ENCODE measurements at places on chromosomes 1 and 21.

GRCh38 chr21:36727866-36728265, 29.0 kb downstream of the SIM2 start:
- no peak for DNase-seq

- peak; percentile 32 for DNase-seq
Observed at GRCh38 chr21:42654179-42654912, 925 bp downstream of the PDE9A start.

- no peak for DNase-seq
Observed at GRCh38 chr21:45875416-45875760, 106.2 kb upstream of the COL6A1 start.

DNA sequence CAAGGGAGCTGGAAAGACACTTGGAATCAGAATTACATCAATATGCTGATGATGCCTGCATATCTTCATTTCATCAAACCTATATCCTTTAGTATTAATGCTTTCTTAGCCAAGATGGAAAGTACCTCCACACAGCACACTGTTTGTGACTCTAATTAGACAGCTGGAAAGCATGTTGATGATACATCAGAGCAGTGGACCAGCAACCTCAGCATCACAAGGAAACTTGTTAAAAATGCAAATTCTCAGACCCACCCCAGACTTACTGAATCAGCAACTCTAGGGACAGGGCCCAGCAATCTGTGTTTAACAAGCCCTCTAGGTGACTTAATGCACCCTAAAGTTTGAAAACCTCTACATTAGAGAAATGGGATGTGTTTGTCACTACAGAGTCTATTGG, 332.1 kb downstream of the DPYD start:
- DNase-seq: no peak

DNA sequence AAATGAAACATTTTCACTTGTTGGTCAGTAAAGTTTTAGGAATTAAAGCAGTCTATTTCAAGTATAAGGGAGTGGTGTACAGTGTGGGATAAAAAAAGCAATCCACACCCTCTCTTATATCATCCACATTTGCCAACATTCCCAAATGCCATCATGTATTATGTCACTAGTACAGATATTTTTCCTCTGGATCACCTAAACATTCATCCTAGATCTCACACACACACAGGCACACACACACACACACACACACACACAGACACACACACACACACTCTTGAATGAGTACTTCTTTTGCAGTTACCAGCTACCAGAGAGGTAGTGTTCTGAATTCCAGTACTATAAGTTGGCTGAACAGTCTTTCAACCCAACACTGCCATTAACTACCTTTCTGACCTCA, 1369.1 kb upstream of the ADGRL4 start:
- DNase-seq: no peak

DNA sequence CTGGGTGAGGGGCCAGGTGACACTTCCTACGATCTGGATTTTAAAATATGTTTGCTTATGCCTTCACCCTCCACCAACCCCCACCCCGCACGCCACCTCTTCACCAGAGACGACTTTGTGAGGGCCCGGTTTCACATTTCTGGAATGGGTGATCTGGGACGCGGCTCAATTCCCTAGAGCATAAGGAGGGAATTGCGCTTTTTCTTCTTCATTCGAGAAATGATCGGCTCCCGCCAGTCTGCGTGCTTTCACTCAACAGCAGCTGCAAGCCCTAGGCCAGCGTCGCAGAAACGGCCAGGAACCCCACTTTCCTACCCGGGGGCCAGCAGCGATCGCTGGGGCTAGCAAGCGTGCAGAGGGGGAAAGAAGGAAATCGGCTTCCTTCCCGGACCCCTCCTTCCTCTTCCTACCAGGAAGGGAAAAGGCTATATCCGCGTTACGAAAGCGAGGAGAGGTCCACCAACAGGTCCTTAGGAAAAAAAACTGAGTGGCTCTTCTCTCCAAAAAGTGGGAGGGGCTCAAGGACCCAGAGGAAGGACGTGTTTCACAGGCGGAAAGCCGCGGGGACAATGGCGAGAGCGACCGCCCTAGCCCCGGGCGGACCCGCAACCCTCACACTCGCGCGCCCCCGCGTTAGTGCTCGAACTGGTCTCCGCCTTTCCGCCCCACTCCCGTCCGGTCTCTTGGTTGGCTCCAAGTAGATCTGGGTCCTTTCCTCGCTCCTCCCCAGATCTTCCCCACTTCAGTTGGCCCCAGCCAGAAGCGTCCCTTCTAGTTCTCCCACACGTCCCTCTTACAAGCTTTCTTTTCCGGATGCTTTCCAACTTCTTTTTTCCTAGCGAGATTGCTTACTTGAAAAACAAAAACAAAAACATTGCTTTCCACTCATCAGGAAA, 1.1 kb upstream of the ADAMTS1 start:
- DNase-seq: no peak

DNA sequence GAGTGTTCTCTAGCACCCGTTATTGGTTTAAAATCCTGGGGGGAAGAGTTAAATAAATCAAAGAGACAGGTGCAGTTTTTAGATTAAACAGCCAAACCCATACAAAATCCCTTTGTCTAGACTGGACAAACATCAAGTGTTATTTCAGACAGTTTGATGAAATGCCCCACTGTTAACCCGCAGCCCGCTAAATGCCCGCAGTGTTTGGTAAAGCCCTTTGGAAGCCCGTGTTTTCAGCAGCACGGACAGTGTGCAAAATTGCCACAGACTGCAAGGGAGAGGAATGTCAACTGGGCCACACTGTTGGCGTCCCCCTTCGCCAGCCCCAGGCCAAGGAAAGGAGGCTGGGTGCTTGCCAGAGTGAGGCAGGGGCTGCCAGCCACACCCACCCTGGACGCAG, 26.6 kb downstream of the AJAP1 start:
- DNase-seq: no peak

DNA sequence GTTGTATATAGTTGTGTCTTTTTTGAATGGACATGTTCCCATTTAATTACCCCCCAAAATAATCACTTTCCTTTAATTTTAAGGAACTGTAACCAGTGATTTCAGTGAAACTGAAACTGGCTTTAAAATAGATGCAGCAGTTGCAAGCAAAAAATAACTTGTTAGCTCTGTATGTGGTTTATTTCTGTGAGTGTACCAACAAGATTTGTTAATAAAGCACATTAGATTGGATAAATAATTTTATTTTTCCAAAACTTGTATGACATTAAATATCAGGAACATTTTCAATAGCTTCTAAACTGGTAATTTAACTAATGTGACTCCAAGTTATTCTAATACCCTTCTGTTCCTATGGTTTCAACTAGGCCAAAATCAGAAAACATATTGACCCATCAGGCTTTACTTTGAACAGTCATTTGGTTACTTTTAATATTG, 184.3 kb upstream of the CACYBP start:
- DNase-seq: no peak

DNA sequence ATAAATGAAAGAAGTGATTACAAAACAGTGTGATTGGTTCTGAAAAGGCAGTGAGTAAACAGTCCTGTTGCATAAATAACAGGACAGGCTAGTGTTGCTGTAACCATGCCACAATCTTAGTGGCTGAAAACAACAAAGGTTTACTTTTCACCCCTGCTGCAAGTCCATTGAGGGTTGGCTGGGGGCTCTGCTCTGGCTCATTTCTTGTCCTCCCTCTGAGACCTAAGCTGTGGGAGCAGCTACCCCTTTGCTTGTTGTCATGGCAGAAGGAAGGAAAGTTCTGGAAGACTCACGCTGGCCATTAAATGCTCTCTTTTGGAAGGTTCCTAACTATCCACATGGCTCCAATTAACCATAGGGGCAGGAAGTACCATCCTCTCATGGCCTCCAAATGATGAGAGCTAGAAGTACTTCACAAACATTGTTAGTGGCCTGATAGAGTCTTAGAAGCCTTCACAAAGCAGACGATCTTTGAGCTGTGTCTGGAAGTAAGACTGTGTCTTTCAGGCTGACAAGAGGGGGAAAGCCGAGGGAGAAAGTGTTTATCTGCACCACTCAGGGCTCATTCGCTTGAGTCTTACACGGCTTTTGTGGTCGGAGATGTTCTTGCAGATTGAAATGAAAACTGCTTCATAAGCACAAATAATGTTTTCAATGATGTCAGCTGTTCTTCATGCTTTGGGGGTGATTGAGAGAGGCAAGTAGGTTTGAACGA, 11.9 kb downstream of the RCSD1 start:
- no peak for DNase-seq

DNA sequence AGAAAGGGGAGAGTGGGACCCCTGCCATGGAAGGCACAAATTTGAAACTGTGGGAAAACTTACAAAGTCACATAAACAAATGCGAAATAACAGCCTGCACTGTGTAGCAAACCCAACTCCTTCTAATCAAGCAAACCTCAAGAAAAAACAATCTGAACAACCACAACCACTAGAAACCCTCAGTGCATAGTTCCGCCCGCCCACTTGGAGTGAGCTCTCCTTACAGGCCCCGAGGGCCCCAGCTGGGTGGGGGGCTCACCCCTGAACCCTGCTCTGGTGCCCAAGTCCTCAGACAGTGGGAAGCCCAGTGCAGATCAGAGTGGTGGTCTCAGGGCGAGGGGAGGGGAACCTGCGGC, 931 bp upstream of the MXRA8 start:
- no peak for DNase-seq

GRCh38 chr1:106756752-106757151, 299.7 kb upstream of the PRMT6 start:
- DNase-seq: no peak

DNA sequence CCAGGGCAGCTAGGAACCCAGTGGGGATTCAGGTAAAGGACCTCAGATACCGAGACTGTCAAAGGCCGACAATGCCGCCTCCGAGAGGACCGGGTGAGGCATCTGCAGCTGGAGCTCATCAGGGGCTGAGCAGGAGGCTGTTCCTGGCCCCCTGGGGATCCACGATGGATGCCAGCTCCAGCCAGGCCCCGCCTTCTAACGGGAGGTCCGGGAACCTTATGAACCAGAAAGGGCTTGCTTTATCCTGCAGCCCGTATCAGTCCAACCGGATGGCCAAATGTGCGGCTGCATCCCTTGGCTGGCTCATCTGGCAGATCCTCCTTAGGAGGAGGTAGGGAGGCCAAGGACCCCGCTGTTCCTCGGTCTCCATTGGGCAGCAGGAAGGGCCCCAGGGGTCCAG, 32.0 kb downstream of the SLC45A1 start:
- no peak for DNase-seq

- DNase-seq: no peak
Observed at GRCh38 chr1:51915951-51916350, 37.4 kb upstream of the NRDC start.

DNA sequence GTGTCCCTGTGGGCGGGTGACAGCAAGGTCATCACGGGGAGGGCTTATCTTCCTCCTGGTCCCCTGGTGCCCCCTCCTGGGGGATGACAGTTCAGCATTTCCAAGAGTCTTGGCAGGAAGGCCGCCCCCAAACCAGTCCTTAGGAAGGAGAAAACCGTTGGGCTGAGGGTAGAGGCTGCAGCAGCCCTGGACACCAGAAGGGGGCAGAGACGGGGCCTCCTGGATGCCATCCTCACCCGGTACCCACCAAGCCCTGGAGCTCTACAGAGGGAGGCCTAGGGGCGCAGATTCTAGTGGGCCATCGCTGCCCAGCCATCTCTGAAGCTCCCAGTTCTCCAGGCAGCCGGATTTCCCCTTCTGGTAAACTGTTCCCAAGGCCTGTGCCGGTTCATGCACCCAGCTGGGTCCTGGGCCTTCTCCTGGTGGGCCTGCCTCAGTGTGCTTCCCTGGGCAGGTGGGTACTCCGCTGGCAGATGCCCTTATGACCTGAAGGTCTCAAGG, 14.8 kb upstream of the ZNF669 start:
- no peak for DNase-seq

DNA sequence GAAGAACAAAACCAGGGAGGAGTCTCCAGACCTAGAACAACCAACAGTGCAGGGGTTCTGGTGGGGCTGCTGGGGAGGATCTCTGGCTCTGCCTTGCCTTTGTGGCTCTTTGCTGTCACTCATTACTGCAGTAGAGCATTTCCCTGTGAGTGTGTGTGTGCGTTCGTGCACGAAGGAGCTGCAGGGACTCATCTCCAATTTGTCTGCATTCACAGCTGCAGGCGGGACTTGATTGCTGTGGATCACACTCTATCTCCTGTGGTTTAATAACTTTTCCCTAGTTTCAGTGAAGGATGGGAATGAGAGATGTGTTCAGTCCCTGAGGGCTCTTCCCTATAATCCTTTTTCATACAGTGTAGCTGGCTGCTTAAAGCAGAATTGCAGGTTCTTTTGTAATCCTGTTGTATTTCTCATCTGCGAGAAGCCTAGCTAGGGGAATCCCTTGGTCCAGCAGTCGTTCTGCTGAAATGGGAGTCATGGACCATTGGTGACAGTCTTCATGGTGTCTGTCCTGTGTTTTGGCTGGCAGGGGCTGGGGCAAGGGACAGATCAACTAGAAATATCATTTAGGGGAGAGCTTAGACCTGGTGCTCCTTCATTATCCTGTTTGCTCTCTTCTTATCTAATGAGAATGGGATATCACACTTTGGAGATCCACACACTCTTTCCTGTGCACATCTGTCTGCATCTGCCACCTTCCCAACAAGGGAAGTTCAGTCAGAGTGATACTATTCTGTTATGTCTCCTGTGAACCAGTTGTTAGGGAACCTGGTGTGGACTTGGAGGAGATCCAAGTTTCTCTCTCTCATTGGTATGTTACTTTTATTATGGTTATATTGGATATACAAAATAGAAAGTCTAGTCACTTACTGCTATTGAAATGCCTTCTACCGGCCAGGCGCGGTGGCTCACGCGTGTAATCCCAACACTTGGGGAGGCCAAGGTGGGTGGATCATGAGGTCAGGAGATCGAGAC, 3.0 kb downstream of the PCP4L1 start:
- DNase-seq: no peak

- DNase-seq: no peak
Observed at GRCh38 chr1:175830500-175830899, 87.1 kb upstream of the TNR start.

- no peak for DNase-seq
Observed at GRCh38 chr1:243926299-243926698, 76.3 kb upstream of the AKT3 start.

- DNase-seq: no peak
Observed at GRCh38 chr1:21585037-21585436, 75.8 kb downstream of the ALPL start.

GRCh38 chr1:201870397-201870796, 18.3 kb upstream of the SHISA4 start:
- no peak for DNase-seq

DNA sequence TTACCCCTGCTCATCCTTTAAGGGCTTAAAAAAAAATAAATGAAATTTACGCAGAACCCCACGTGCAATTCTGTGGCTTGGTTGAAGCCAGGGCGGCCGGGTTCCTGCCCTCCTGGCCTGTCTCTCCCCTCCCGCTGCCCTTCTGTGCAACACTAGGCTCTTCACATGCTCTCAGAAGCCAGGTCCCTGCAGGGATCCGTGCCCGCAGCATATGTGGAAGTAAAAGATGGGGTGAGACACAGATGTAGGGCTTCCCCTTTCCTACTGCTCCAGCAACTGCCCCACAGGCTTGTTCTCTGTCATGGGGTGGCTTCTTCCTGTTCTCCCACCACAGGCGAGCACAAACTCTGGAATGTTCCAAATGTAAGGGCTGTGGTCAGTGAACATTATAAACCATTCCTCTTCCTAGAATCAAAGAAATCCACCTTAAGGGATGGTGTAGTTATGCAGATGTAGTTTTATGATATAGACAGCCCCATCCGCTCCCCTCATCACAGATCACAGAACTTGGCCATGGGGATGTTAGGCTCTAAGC, 535.4 kb downstream of the KIF26B start:
- no peak for DNase-seq
